ENCODE measurements at places on chromosomes 2 and 18. TPM values are rescaled to one million over a fixed set of nuclear protein-coding genes. Genes with fewer than 3 reads are reported as not detected.
A peak's percentile ranks its signal among the peaks of the same experiment; 100 is the strongest.

The VWC2L gene
- total RNA-seq: not detected

The BBS5 gene
- total RNA-seq: 3.9 TPM

The SPHKAP gene
- not detected for total RNA-seq

The DYSF gene
- 3.2 TPM for total RNA-seq

The NCKAP5 gene
- 1.2 TPM for total RNA-seq

The ATP8B1 gene
- total RNA-seq: 66.2 TPM

DNA sequence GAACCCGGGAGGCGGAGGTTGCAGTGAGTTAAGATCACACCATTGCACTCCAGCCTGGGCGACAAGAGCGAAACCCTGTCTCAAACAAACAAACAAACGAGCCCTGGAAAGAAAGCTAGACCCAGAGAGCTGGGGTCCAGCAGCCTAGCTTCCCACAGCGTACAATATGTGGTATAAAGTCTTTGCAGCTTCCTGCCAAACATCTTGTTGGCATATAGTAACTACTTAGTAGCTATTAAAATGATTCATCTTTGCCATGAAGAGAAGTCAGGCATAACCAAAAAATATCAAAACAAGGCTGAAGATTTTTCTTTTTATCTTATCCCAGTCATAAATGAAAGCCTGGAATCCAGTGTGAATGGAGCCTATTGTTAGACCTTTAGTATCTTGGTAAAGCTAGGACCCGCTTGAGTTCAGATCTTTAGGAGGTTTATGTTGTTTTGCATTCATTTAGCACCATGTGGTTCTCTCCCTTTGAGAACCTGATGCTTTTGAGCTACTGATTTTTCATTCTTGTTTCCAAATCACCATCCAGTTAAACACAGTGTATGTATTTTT is 139.7 kb upstream of the NOSTRIN start:
- peaks cover 7% of the 10 kb centered on the region for H3K4me1 ChIP-seq
- H3K27me3 ChIP-seq: no peaks in the 10 kb centered on the region
- H3K36me3 ChIP-seq: no peaks in the 10 kb centered on the region

DNA sequence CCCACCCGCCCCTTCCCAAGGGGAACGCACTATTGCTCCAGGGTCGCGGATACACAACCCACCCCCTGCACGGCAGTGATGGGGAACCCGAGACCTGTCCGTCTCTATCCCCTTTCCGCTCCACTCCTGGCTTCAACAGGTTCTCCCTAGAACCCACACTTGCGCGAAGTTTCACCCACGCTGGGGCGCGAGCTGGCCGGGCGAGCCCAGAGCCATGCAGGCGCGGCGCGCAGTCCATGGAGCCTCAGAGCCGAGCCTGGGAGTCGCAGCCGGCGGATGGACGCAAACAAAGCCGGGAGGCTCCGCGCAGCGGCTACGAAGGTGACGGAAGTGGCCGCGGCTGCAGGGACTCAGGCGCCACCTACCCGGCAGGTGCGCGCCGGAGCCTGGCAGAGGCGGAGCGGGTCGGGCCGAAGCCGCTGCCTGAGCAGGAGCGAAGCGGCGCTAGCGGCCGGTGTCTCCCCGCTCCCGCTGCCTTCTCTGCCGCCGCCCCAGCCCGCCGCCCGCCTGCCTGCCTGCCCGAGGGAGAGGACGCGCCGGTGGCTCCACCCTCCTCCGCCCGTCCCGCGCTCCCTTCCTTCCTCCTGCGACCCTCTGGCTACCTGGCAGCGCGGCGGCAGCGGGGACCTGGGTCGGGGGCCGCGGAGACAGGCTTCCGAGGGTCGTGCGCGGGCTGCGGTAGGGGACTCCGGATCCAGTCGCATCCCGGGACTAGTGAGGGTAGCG is 14.0 kb downstream of the ALPG start:
- peaks cover 48% of the 10 kb centered on the region for H3K27me3 ChIP-seq
- peaks cover 7% of the 10 kb centered on the region for H3K36me3 ChIP-seq
- DNase-seq: peak; percentile 61
- peaks cover 29% of the 10 kb centered on the region for H3K4me1 ChIP-seq

DNA sequence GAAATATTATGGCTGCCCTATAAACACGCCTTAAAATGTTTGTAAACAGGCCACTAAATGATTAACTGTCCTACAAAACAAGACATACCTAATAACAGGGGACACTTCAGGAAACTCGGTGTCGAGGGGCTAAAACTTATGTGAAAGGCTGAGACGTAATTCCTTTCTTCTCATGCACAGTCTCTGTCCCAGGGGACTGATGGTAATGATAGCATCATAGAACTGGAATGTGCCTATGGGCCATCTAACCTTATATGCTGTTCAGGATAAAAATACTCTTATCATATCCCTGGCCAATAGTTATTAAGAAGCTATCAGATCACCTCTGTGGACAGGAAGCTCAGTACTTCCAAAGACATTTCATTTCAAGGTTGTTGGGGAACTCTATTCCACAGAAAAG is 252.6 kb upstream of the RASGRP3 start:
- no peak overlapping the region for H3K4me3 ChIP-seq
- no peak for DNase-seq
- H3K4me1 ChIP-seq: peaks cover 10% of the 10 kb centered on the region
- H3K27ac ChIP-seq: no peak overlapping the region
- H3K36me3 ChIP-seq: no peaks in the 10 kb centered on the region
- no peaks in the 10 kb centered on the region for H3K27me3 ChIP-seq

- H3K4me3 ChIP-seq: no peak overlapping the region
- DNase-seq: peak; percentile 19
- H3K27me3 ChIP-seq: no peaks in the 10 kb centered on the region
- no peak overlapping the region for H3K27ac ChIP-seq
Observed at GRCh38 chr2:232142049-232142448, 180.5 kb downstream of the DIS3L2 start.

GRCh38 chr2:181623159-181623558 is 33.7 kb downstream of the CERKL start:
- no peaks in the 10 kb centered on the region for H3K36me3 ChIP-seq
- DNase-seq: no peak
- H3K27ac ChIP-seq: no peak overlapping the region

DNA sequence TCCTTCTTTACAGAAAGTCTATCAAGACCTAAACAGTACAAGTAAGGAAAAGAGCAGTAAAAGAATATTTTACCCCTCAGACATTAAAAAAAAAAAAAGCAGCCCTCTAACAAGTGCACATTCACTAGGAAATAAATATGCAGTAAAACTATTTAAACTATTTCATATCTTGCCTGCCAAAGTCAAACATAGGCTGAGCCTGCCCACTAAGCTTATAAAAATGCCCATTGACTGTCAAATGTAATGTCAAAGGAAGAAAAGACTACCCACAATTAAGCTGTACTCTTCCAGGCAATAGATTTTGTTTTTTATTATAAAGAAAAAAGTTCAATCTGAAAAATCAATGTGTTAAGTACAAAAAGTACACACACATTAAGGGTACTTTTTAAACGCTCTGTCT is 11.8 kb downstream of the ALS2 start:
- peaks cover 5% of the 10 kb centered on the region for H3K4me1 ChIP-seq
